Muscle of arm (tissue), 14 donors: ENCODE measurements at places on chromosomes 11 and 22.

DNA sequence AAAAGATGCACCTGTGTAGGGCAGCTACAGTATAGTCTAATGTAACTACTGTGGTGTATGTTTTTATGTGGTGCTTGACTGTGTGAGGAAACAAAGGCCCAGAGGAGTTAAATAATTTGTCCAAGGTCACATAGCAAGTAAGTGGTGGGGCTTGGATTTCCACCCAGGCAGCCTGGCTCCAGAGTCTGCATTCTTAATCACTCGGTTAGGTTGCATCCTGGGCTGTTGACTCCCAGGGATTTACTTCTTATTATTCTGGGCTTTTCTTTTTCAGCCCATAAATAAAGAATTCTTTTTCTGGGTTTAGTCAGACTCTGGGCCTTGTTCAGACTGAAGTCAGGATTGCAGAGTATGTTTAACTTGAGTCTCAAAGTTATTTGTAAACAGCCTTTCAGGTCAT is 82.1 kb downstream of the ARHGAP42 start:
- DNase-seq, result no peak

GRCh38 chr11:108693852-108694251 is 29.0 kb downstream of the DDX10 start:
- no peak for DNase-seq

DNA sequence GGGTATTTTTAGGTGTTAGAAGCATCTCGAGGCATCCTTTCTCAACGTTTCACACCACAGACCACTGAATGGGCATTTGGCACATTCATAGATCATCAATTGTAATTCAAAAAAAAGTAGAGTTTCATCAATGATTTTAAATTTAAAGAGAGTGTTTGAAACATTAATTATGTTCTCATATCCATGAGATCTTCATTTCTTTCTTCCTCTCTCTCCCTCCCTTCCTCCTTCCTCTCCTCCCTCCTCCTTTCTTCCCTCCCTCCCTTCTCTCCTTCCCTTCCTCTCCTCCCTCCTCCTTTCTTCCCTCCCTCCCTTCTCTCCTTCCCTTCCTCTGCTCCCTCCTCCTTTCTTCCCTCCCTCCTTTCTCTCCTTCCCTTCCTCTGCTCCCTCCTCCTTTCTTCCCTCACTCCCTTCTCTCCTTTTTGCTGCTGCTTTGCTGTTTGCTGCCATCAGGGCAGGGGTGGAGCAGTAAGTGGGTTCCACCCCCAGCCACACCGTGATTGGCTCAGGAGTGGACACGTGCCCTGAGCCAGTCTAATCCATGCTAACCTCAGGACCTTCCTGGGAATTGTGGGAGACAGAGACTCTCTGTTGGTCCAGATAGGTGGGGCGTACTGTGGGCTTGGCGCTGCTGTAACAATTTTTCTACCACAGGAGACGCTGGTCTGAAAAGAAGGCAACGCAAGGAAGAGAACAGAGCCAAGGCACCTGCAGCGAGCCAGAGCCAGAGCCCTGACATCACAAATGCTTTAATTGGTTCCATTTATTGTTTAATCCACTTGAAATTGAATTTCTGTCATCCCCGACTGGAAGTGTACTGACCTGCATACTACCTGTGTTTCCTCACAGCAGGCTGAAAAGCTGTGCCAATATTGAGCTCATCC is 33.7 kb upstream of the APOBEC3A start:
- peak; percentile 83 for DNase-seq

- no peak for DNase-seq
These were observed 22.5 kb downstream of the P4HA3 start for GRCh38 chr11:74288911-74289310.

- no peak for DNase-seq
These were observed at the start of gene LPXN for GRCh38 chr11:58575377-58576020. LPXN (minus strand) TSS chr11:58575856; CDS start chr11:58575772, 84 bp downstream.

DNA sequence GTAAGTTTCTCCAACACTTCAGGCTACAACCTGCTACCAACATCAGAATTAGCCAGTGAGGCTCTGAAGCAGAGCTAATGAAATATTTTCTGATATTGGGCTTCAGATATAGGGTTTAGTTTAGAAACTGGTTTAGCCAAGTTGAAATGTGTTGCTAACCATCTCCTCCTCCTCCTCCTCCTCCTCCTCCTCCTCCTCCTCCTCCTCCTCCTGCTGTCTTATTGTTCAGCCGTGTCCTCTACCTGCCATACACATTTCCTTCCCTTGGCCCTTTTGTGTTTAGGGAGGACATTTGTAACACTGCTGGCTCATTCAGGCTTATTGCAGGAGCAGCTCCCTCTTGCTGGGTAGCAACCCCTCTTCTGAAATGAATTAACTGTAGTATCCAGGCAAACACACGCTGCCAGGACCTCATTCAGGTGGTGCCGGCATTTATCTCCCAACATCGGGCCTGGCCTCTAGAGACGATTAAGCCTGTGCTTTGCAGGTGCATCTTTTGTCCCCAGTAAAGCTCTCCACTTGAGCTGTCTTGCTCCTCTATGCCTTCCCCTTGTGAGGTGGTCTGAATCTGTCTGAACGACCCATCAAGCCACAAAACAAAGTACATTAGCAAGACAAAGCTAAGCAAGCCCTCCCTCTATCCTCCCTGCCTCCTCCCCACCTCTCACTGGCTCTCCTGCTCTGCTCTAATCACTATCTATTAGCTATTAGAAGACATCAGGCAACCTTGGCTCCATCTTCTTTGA is 82.9 kb downstream of the KCNJ1 start:
- DNase-seq, result no peak

DNA sequence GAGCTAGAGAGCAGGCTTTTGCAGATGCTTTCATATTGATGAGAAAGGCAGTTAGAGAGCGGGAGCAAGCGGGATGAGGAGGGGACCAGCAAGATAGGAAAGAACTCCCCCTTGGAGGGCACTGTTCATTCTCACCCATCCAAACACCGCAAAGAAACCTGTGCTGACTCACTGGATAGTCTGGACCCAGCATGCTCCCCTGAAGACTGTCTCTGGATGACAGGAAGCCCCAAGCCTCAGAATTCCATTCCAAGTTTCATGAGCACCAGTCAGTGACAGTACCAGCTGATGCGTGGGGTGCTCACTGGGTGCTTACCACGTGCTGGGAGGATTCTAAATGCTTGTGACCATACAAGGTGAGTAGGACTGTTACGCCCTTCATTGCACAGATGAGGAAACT is 34.2 kb downstream of the MICAL3 start:
- no peak for DNase-seq

- no peak for DNase-seq
These were observed 75.2 kb downstream of the LDLRAD3 start for GRCh38 chr11:36019005-36019596.

DNA sequence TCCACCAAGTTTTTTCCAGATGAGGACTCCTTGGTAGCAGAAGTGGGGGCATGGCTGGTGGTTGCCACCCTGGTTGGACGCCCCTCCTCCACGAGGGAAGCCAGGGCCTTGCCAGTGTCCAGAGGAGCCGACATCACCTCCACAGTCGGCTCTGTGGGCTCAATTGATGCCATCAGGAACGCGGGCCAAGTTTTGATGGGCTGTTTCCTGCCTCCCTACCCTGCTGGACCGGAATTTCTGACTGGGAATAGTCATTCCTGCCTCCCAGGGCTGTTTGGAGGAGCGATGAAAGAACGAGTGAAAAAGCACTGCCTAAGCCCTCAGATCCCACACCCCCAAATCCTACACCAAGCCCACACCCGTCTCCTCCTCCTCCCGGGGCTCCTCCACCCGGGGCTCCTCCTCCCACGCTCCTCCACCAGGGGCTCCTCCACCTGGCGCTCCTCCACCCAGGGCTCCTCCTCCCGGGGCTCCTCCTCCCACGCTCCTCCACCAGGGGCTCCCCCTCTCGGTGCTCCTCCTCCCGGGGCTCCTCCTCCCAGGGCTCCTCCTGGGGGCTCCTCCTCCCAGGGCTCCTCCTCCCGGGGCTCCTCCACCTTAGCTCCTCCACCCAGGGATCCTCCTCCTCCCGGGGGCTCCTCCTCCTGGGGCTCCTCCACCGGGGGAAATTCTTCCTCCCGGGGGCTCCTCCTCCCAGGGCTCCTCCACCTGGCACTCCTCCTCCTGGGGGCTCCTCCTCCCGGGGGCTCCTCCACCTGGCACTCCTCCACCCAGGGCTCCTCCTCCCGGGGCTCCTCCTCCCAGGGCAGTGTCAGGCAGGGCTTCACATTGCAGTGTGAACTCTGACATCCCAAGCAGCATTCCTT is 10.0 kb upstream of the PRR5 start:
- DNase-seq, result no peak

DNA sequence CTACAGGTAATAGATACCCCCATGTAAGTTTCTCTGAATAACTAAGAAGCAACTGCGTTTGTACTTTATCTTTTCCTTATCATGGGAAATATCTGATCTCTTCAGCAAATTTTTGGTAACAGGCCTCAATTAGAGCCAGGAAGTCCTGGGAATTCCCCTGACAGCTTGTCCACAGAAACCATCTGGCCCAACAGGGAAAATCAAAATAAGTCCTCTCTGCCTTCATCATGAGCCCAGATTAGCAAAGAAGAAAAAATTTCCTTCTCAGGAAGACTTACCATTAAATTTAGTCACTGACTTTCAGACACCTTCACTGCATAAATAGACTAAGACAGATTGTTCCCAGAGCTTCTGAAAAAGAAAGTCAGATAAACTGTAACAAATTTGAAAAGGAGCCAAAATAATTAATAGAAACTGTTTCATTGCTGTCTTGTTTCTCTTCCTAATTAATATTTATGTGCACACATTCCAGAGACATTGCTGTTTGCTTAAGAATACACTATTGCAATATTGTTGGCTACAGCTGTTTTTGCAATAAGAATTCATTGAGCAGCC is 278.1 kb upstream of the FAT3 start:
- no peak for DNase-seq
